ENCODE measurements at places on chromosomes 11 and 22.

GRCh38 chr11:103542851-103543250 is 433.6 kb downstream of the DYNC2H1 start:
- DNase-seq, result no peak

DNA sequence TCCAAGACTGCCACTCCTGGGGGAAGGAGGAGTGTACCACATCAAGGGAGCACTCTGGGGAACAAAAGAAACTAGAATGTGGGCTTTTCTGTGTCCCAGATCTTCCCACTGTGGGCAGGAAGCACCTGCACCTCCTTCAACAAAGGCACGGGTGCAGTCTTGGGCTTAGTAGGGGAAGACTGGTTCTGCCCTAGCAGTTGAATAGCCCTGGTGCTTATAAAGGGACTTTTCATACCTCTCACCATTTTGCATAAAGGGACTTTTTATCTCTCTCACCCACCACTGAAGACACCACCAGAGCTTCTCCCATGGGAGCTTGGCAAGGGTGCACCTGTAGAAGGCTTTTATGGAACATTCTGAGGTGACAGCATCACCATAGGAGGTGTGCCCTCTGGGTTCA is 65.8 kb upstream of the MS4A8 start:
- no peak for DNase-seq

GRCh38 chr11:78652843-78653239 is 78.2 kb upstream of the NARS2 start:
- no peak for DNase-seq

GRCh38 chr11:12377106-12377823 is at the start of gene PARVA:
Gene PARVA (plus strand): TSS chr11:12377571. CDS start chr11:12377648, 77 bp downstream.
- peak; percentile 38 for DNase-seq

GRCh38 chr11:33185756-33186155 is 24.5 kb upstream of the CSTF3 start:
- no peak for DNase-seq

DNA sequence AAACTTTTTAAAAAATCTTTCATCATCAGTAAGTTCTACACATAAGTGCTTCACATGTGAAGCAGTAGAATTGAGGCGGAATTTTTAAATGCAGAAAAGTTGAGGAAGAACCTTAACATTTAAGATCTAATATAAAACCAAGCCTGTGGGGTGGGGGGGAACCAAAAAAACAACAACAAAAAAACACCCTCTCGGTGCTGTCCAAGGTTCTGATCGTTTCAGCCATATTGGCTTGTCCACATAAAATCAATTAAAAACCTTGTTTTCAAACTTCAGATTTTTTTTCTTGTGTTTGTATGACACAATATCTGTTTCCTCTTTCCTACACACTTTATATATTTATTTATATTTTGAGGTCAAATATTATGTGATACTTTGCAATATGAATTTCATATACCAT is 130.0 kb downstream of the WNT7B start:
- DNase-seq, result no peak

GRCh38 chr11:11208994-11209393 is 144.1 kb downstream of the CSNK2A3 start:
- DNase-seq, result no peak

DNA sequence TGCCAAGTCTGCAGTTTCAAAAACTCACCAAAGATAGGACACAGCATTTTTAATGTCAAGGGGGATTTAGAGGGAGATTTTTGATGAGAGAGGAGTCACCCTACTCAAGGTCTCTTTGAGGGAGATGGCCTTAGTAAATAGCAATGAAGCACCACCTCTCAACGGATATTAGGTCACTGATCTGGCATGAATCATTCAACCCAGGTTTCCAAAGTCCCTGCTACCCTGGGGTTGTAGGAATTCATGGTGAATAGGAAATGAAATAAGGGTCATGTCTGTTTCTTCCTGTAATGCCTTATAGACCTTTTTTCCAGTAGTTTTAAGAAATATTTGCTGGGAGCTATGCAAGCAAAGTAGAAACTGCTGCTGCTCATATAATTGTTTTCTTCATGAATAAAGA is 2154.9 kb downstream of the LRRC4C start:
- DNase-seq, result no peak

DNA sequence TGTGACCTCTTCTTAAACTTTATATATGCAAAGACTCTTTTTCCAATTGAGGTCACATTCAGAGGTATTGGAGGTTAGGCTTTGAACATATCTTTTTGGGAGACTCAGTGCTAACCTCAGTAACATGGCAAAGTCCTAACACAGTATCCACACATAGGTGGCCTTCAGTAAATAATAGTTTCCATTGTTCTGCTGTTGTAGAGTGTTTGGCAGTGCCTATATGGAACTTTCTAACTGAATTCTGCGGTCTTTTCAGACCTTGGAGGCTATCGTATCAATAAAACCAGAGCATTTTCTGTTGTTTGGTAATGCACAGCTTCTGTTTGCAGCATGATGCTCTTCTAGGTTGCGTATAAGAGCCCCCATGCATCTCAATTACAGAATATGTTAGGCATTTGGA is 47.0 kb downstream of the LDLRAD3 start:
- no peak for DNase-seq

DNA sequence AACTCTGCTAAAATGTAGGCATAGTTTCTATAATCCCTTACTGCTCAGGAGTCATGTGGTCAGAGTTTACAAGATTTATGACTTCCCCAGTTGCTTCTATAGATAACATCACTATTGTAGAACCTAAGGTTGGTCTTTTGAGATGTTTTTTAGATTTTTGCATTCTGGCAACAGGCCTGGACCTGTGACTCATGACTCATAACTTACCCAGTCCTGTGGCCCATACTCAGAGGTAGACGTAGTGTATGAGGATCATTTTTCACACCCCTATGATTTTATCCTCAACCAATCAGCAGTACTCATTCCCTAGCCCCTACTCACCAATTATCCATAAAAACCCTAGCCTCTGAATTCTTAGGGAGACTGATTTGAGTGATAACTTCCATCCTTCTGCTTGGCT is 384.4 kb upstream of the DDI1 start:
- no peak for DNase-seq

- no peak for DNase-seq
Observed at GRCh38 chr11:117731722-117732290, 65.2 kb downstream of the DSCAML1 start.

DNA sequence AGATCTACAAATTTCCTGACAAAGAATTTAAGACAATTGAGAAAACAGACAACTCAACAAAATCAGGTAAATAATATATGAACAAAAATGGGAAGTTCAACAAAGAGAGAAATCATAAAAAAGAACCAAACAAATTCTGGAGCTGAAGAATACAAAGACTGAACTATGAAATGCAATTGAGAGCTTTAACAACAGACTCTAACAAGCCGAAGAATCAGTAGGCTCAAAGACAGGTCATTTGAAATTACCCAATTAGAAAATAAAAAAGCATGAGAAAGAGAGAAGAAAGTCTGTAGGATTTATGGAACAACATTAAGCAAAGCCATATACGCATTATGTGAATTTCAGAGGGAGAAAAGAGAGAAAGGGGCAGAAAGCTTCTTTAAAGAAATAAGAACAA is 72.8 kb downstream of the TBC1D22A start:
- no peak for DNase-seq

- no peak for DNase-seq
Observed at GRCh38 chr22:48895336-48895735, 932.3 kb downstream of the BRD1 start.

GRCh38 chr22:29816539-29816938 is 21.5 kb downstream of the ASCC2 start:
- no peak for DNase-seq

DNA sequence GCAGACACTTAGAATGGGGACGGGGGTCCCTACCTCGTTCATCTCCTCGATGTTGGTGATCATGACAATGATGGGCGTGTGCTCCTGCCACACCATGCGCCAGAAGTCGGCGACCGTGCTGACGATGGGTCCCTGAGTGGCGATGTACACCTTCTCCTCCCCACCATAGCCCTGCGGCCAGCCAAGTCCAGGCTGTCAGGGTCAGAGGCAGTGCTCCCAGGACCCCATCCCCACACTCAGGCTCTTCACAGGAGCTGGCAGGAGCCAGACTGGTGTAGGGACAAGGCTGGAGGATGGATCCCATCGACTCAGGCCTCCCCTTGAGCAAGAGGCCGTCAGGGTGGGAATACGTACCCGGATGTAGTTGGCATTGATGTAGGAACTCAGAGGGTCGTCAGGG is 7.2 kb upstream of the IGSF22 start:
- no peak for DNase-seq

DNA sequence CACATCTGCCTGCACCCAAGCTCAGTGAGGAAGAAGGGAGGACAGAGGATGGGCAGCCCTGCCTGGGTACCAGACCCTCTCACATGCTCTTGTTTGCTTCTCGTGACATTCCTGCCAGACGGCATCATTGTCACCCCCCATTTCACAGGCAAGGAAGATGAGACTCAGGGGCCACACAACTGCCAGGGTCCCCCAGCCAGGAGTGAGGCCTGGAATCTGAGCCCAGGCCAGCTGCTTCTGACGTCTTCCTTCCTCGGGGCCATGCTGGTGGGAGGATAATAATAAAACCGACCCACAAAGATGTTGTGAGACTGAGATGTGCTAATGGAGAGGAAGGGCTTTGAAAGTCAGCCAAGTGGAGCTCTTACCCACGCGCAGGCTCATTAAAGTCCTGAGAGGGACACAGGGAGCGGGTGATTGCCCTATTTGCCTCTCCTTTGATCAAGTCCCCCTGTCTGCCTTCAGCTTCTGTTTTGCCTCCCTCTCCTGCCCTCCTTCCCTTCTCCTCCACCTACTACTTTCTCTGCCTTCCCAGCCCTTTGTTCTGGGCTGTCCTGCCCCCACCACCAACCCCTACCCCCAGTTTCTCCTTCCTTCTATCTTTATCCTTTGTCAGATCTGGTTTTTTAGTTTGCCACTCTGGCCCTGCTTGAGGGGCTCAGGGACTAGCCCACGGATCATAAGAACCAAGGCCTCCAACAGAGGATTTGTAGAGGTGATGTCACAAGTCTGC is 62.7 kb downstream of the MCM5 start:
- DNase-seq, result no peak

- no peak for DNase-seq
Observed at GRCh38 chr11:131365329-131365930, 5.0 kb upstream of the NTM start.

DNA sequence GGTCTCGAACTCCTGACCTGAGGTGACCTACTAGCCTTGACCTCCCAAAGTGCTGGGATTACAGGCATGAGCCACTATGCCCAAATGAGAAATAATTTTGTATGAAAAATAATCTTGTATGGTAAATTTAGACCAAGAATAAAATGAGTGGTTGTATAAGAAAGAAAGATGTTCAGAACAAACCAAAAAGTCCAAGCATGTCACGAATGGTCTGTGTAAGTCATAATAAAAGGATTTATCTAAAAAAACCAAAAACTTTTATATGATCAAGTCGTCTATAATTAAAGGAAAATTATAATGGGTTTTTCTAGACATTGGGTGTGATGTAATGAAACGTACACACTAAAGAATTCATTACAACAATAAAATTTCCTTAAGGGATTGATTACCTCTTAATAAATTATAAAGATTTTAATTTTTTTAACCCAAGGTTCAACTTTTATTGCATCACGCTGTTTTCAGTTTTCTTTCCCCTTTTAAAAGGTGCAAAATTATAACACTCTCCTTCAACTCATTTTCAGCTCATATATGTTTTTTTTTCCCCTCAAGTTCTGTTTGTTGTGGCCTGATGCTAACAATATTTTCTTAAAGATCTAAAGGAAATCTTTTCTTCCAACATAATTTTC is 8.9 kb upstream of the AQP11 start:
- no peak for DNase-seq

DNA sequence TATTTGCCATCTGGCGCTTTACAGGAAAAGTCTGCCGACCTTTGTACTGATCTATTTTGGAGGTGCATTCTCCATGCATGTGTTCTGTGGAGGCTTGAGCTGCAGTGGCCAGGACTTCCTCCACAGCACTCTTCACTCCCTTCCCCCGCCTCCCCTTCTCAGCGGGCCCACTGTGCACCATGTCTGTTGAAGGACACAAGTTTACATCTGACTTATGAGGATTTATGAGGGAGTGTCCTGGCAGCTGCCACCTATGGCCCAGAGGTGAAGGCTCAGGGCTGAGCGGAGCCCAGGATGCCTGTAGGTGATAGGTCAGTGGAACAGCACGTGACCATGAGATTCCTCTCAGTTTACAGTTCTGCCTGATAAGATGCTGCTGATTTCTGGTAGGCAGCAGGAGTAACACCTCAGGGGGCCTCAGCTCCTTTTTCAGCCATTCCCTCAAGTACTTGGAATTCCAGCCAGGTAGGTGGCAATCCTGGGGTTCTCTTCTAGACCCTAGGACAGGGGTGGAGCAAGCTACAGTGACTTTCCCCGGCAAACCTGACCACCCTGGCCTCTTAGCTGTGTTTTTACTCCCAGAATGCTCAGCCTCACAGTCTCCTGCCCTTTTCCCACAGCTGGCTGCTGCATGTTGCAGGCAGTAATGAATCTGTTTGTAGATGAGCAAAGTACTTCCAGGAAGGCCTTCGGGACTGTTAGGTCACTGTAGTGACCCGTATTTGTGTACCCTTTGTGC is 59.9 kb downstream of the PPFIBP2 start:
- DNase-seq, result no peak

DNA sequence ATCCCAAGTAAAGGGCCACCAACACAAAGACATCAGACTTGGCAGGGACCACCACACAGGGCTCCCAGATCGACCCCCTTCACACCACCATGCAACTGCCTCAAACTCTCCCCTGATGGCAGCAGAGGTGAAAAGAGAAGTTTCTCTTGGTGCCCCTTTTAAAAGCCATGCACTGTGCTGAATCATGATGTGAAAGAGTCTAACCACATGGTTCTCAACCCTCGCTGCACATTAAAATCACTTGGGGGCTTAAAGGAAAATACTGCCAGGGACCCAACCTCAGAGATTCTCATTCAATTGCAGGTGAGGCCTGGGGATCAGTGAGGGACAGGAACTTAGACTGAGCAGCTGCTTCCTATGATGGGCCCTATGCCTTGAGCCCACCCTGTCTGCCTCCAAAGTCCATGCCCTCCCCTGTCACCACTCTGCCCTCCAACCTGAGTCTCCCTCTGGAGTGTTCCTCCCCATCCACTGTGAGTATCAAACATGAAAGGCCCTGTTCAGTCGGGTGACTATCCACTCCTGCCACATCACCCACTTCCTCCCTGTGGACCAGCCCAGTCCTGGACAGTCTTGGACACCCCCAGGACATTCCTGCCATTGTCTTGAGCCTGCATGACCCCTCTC is 40.8 kb downstream of the PLEKHA7 start:
- no peak for DNase-seq

- no peak for DNase-seq
Observed at GRCh38 chr11:62645671-62645945, 805 bp downstream of the GANAB start.

DNA sequence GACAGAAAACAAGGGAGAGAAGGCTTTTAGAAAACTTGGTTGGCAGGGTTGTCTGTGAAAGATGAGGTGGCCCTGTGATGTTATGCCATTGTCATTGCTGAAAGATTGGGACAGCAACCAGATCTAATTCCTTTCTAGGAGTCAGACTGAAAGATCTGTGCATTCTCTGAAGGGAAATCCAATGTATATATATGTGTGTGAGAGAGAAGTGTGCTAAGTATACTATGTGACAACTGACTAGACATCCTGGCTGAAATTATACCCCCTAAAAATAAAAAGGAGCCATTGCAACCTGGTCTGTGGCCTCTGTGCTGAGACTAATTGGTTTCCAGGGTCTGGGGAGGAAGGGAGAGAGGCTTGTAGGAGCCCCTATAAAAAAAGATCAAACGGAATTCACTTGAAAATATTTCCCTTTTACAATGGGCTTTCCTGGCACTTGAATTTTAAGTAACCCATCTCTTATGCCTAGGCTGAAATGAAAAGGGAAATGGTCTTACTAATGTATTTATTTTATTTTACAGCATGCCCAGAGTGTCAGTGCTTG is 1.2 kb upstream of the MPPED2 start:
- DNase-seq, result no peak
